ENCODE measurements at places on chromosomes 13 and 19.

DNA sequence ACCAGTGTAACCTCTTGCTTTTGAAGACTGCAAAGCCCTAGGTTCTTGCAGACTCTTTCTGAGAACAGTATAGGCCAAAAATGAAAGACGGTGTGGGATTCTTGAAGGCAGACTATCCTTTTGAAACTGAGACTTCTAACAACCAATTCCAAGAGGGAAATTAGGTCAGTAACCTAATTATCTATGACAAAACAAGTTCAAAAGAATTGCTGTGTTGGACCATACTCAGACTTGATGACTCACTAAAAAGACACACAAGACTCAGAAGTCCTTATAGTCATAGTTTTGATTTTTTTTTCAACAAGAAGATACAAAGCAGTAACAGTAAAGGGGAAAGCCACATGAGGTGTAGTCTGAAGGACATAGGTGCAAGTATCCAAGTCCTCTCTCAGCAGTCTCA, 624.0 kb upstream of the GPC6 start:
- no peak for DNase-seq

GRCh38 chr13:82370316-82370715, 1512.0 kb downstream of the SLITRK1 start:
- no peak for DNase-seq

GRCh38 chr19:48695743-48696352, at the start of gene FUT2:
Gene FUT2, plus strand, starts transcription at chr19:48695971. Its CDS starts 6,986 bp downstream, at chr19:48702957.
- no peak for DNase-seq

GRCh38 chr19:30350692-30351663, 21.2 kb upstream of the ZNF536 start:
- no peak for DNase-seq

DNA sequence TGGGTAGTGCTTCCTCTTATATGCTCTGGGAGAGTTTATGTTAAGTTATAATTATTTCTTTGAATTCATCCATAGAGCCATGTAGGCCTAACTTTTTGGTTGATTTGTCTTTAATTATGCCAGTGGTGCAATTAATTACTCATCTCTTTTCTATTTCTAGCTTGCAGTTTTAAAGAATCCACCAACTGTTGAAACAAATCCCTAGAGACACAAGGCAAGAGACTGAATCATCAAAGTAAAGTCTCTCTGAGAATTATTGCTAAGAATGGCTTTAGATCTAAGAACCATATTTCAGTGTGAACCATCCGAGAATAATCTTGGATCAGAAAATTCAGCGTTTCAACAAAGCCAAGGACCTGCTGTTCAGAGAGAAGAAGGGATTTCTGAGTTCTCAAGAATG, 5.9 kb upstream of the ZNF551 start:
- DNase-seq, result no peak

GRCh38 chr19:17092696-17093095, 17.1 kb downstream of the MYO9B start:
- no peak for DNase-seq

DNA sequence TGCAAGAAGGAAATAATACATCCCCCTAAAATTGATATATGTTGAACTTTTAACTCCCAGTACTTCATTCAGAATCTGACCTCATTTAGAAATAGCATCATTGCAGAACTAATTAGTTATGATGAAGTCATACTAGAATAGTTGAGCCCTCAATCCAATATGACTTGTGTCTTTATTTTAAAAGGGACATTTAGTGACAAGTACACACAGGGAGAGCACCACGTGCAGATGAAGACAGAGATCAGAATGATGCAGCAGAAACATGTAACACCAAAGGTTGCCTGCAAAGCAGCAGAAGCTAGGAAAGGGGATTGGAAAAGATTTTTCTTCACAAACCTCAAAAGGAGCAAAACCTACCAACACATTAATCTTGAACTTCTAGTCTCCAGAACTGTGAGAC, 2602.5 kb downstream of the PCDH9 start:
- no peak for DNase-seq

DNA sequence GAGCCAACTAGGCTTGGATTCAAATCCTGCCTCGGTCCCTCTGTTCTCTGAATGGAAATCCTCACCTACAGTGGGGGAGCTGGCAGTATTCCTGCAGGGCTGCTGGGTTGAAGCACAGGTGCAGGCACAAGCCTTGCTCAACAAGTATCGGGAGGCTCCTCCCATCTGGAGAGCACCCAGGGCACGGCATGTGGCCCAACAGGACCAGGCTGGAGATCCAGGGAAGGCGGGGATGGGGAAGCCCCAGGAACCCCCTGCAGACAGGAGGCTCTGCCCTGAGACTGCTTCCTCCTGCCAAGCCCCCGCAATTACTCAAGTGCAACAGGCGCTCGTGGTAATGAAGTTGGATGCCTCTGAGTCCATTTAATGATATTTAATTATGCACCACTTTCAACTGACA, 128.0 kb upstream of the VSTM2B start:
- no peak for DNase-seq

DNA sequence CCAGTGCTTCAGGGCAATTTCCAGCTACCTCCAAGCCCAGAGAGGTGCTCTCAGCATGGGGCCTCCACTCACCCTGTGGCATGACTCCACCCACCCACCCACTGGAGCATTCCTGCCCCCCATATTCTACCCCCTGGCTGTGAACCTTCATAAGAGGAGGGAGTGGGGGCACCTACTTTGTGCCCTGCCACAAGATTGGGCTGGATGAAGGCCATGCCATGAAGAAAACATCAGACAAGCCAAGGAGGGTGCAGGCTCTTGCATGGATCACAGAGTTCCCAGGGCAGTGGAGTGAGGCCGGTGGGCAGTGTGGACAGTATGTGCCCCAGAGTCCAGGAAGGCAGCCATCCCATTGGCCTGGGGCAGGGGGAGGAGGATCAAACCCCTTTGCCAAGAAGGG, 97.8 kb downstream of the UQCRFS1 start:
- no peak for DNase-seq

DNA sequence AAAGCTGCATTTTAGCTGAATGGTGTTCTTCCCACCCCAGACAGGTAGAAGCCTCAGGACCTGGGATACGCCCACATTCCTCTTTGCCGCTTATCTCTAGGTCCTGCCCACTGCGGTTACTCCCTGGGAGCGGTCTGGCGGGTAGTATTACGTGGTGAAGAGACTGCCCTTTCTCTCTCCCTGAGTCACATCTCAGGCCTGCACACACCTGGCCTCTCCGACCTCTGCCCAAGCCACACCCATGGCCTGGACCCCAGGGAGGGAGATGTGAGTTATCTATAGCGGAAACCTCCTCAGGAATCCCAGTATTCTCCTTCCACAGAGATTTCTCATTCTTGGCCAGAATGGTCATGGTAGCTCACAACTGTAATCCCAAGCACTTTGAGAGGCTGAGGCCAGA, 17.3 kb downstream of the RHPN2 start:
- DNase-seq, result no peak

- DNase-seq, result no peak
Observed at GRCh38 chr19:17393914-17394313, at the start of gene CCDC194. Gene CCDC194, minus strand, starts transcription at chr19:17394196. Its CDS starts 38 bp downstream, at chr19:17394158.

GRCh38 chr13:43306372-43306771, 283.0 kb downstream of the DNAJC15 start:
- DNase-seq, result no peak

GRCh38 chr13:36981156-36981743, 17.9 kb downstream of the ALG5 start:
- peak; percentile 78 for DNase-seq

DNA sequence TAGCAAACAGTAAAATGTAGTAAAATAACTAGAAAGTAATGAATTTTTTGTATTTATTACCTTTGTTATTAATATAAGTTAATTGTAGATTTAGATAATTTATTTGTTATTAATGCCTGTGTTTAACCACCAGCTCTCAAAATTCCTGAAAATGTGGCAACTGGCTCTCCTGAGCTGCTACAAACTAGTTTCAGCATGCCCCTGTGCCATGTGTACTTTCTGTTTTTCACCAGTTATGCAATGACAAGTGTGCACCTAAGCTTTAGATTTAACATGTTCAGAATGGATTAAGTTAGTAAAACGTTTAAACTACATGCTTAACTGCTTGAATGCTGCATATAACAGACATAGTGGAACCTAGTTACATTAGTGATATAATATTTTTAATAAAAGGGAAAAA, 88.1 kb downstream of the POSTN start:
- no peak for DNase-seq

GRCh38 chr19:2039089-2039958, 11.7 kb downstream of the MKNK2 start:
- no peak for DNase-seq
